NCI-H2029 treated with DMSO at 0.1 percent for 48 hours (cell line): ENCODE measurements at places on chromosomes 12 and 14.

- DNase-seq, result no peak
These were observed 181.4 kb upstream of the BMP4 start for GRCh38 chr14:54138024-54138353.

DNA sequence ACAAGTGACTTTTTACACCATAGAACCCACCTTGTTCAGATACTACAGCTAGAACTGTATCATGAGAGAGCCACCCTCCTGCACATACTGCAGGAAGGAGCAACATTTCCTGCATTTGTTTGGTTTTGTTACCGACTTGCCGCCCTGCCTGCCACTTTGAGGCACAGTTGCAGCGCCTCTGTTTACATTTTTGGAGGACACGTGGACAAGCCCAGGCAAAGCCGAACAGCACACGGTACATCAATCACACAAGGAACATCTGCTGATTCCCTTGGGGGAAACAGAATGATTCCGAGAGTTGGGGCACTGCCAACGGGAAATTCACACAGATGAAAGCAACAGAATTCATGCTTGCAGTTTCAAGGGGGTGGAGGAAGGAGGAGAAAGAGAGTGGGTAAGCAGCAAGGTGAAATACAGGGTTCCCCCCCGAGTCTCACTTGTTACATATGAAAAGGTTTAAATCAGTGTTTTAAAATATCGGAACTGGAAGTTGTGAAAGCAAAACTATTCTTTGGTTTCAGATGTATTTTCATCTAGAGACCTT, 110.7 kb downstream of the BTG1 start:
- peak; percentile 30 for DNase-seq

DNA sequence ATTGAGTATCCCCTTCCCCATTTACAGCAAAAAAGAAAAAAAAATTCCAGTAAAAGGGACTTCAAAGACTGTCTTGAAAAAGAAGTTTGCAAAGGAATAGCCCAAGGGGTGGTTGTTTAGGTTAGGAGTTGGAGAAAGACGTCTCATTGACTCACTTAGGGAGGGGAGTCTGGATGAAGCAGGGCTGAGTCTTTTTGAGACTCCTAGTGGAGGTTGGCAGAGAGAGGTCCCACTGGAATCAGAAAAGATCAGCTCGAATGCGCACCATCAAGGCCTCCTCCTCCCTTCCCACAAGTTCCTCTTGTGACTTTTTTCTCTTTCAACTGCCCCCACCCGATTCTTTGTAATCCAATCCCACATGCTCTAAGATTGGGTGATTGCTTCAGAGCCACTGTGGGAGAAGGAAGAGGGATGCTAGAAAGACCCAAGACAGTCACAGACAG, 1.9 kb downstream of the ARHGEF40 start:
- DNase-seq, result no peak

- DNase-seq, result no peak
These were observed 75.5 kb upstream of the GTF2A1 start for GRCh38 chr14:81295958-81296923.

GRCh38 chr12:13204428-13204827, 7.9 kb downstream of the EMP1 start:
- no peak for DNase-seq
